ENCODE measurements at places on chromosomes 4 and X.

DNA sequence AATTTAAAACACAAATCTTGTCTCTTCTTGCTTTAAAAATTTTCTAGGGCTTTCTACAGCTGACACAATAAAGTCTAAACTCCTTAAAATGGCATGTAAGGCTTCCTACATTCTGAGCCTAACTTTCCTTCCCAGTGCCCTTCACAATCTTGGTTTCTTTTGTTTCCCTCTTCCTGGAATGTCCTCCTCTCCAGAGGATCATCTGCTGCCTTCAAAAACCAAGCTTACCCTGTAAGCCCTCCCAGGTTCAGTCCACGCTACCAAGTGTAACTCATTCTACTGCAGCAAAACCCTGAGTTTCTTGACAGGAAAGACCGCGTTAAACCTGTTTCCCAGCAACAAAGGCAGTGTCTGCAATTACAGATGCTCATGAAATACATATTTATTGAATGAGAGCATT, 91.3 kb downstream of the SHISA3 start:
- no peak for DNase-seq

DNA sequence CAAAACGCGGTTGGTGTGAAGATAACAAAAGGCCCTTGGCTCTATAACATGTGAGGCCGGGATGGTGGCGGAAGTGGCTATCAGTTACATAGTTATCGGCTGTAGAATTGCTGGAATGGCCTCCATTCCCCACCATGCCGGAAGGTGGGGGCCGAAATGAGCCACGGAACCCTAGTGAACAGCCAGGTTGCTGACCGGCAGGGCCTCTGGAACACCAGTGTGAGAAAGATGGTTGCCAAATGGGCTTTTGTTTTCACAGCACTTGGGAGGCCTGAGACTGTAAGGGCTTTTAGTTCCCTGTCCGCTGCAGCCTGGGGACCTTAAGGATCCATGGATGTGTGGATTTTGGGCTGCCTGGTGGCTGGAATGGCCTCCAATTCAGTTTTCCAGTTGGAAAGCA, 23.3 kb upstream of the ARX start:
- DNase-seq, result no peak

GRCh38 chrX:125405339-125405738, 85.7 kb downstream of the TEX13C start:
- DNase-seq, result no peak

GRCh38 chr4:161828061-161828460, 335.7 kb downstream of the FSTL5 start:
- no peak for DNase-seq

- DNase-seq, result no peak
These were observed 153.5 kb downstream of the KCNIP4 start for GRCh38 chr4:21795091-21795490.

DNA sequence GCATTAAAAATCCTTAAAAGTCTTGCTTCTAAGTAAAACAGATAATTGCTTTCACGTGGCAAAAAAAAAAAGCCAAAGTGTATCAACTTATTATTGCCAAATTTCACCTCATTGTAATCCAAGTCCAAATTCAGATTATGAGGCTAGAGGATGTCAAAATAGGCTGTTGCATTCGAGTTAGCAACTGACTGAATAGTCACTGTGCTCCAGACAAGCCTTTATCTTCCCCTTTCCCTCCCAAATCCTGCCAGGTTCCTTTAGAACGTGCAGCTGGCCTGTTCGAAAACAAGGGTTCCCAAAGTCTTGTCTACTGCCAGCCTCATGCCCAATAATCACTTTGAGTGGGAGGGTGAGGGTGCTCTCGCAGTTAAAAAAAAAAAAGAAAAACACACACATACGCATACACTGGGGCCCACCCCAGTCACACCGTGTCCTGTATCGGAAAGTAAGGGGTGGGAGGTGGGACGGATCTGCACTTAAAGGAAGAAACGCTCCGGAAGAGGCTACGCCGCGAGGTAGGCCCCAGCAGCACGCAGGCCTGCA, 603 bp downstream of the MAD2L1 start:
- peak; percentile 48 for DNase-seq

- no peak for DNase-seq
These were observed 430.8 kb downstream of the PCDH11X start for GRCh38 chrX:92209936-92210335.

DNA sequence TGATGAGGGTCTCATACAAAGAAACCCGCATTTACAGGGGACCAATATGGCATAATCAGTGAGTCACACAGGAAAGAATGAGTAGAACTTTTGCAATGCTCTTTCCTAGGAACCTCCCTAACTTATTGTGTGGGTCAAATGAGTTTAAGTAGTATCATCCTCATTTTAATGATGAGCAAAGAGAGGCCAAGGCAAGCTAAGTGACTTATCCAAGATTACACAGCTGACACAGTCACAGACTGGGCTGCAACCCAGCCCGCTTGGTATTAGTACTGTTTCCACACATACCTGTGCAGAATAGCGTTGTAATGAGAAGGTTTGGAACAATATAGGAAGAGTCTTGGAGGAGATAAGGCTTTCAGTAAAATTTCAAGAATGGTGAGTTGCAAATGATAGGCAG, 91.0 kb upstream of the PPP1R2C start:
- DNase-seq, result no peak

- no peak for DNase-seq
These were observed 63.4 kb upstream of the ENPEP start for GRCh38 chr4:110412354-110413065.

Measured in inflammatory macrophage (primary cell).